ENCODE measurements at places on chromosomes 7 and 10. TPM values are rescaled to one million over a fixed set of nuclear protein-coding genes. Genes with fewer than 3 reads are reported as not detected.

SEMA3E gene
- 5.5 TPM for total RNA-seq

UMAD1 gene
- 11.5 TPM for total RNA-seq

GNAI1 gene
- total RNA-seq, result 77.9 TPM

RTKN2 gene
- 17.1 TPM for total RNA-seq

NPS gene
- not detected for total RNA-seq

DNA sequence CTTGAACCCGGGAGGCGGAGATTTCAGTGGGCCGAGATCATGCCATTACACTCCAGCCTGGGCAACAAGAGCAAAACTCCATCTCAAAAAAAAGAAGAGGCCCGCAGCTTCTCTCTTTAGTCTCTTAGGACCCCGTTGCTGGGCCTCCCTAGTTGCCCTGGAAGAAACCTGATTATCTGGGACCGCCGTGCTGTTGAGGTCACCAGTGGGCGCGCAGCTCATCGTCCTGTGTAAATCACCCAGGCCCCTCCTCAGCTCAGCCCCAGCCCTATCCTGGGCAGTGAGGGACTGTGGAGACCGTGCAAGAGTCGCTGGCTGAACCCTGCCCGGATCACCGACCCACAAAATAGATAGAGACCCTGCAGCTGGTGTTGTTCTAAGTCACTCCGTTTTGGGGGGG is 85.0 kb downstream of the UNCX start:
- DNase-seq, result no peak

- DNase-seq, result no peak
Measured at GRCh38 chr10:3072641-3073360, 5.5 kb downstream of the PFKP start.

DNA sequence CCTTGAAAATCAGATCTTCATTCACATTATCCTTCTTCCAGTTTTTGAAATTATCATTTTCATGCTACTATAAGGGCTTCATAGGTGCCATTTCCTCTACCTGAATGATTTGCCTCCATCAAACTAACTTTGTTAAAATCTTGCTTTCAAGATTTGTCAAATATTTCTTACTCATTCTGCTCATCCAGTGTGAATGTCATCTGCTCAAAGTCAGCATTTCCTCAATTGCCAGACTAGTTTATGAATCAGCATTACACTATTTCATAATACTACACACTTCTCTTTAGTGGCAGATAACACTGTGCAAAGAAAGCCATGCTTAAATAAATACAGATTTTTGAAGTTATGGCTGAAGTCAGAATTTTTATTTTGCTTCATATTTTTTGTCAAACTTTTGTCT is 21.3 kb upstream of the LIPF start:
- no peak for DNase-seq

GRCh38 chr7:107023522-107024151 is 20.9 kb upstream of the PRKAR2B start:
- no peak for DNase-seq

DNA sequence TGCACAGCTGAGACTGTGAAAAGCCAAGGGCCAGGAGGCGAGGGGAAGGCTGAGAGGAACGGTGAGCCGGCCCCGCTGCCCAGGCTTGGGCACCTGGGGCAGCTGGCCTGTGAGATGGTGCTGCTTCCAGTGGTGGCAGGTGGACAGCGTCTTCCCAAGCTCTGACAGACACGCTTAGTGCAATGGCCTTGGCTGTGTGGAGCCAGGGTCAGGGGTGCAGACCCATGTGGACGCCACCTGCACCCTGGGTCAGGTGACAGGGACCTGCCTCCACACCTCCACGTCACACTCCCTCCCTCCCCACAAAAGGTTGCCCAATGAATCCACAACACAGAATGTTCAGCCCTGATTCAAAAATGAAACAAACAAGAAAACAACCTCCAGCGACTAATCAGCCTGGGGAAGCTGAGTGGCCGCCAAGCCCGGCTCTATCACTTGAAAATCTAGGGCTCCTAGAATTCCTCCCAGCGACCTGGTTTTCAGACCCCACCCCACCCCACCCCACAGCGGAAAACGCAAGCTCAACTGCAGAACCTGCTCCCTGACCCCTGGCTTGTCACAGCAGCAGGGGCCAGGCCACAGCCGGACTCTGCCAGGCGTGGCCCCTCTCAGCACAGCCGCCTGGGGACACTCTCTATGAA is 54.3 kb downstream of the PRKAG2 start:
- DNase-seq, result no peak

GRCh38 chr7:26265499-26266075 is 26.1 kb upstream of the SNX10 start:
- DNase-seq, result no peak

GRCh38 chr7:83693256-83693655 is 44.3 kb upstream of the SEMA3E start:
- no peak for DNase-seq

DNA sequence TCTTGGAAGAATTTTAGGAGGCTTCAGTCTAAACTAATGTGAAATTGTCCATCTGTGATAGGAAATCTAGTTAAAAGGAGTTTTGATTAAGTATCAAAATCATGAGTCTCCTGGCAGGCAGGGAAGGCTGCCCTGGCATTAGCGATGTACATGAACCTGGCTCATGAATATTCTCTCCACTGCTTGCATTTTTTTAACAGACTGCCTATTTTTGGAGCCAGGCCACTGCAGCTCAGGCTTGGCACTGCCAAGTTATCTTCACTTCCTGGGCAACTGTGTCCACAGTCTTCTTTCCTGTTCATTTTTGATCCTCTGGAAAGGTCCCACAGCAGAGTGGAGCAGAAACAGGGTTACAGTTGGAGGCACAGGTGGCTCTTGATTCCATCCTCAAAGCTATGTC is 7.0 kb downstream of the GPR26 start:
- peak; percentile 4 for DNase-seq

DNA sequence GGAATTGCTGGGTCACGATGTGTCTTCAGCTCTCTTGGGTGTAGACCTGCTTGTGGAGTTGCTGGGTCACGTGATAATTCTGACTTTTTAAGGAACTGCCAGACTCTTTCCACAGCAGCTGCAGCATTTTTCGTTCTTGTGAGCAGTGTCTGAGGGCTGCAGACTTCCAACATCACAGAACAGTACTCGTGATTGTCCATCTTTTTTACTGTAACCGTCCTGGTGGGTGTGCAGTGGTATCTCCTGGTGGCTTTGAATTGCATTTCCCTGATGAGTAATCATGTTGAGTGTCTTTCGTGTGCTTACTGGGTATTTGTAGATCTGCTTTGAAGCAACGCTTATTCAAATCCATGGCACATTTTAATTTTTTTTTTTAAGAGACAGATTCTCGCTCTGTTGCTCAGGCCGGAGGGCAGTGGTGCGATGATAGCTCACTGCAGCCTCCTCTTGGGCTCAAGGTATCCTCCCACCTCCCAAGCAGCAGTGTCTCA is 22.7 kb downstream of the INPP5A start:
- no peak for DNase-seq

DNA sequence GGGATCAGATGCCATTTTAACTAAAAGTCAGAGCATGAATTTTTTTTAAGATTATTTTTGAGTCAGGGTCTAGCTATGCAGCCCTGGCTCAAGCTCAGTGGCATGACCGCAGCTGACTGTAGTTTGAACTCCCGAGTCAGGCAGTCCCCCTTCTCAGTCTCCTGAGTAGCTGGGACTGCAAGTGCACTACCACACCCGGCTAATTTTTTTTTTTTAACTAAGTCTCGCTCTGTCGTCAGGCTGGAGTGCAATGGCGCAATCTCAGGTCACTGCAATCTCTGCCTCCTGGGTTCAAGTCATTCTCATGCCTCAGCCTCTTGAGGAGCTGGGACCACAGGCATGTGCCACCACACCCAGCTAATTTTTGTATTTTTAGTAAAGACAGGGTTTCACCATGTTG is 7.8 kb downstream of the TAS2R41 start:
- DNase-seq, result no peak

DNA sequence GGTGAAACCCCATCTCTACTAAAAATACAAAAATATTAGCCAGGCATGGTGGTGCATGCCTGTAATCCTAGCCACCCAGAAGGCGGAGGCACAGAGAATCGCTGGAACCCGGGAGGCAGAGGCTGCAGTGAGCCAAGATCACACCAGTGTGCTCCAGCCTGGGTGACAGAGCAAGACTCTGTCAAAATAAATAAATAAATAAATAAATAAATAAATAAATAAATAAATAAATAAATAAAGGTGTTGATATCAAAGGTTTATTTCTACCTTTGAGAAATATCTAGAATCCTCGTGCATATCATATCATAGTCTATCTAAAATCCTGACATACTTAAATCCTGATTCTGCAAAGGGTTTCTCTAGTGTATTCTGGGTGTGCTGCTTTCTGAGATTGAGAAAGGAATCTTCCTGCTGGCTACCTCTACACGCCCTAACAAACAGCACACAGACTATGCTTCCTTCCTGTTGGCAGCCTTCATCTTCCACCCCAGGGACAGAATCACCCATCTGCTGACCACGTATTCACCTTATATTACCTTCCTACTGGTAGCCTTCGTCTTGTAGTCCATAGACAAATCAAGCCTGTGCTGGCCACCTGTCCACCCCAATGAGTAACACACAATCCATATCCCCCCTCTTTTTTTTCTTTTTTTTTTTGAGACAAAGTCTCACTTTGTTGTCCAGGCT is 8.7 kb downstream of the ABLIM1 start:
- peak; percentile 83 for DNase-seq

- peak; percentile 30 for DNase-seq
Measured at GRCh38 chr10:91410638-91411371, 661 bp downstream of the HECTD2 start.

DNA sequence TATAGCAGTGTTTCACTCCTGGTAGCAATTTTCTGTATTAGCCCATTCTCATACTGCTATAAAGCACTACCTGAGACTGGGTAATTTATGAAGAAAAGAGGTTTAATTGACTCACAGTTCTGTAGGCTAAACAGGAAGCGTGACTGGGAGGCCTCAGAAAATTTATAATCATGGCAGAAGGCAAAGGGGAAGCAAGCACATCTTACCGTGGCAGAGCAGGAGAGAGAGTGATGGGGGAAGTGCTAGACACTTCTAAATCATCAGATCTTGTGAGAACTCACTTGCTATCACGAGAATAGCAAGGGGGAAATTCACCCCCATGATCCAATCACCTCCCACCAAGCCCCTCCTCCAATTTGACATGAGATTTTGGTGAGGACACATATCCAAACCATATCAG is 131.6 kb upstream of the EFCAB10 start:
- DNase-seq, result no peak

GRCh38 chr7:5636446-5636835 is 145.0 kb downstream of the RNF216 start:
- no peak for DNase-seq

- no peak for DNase-seq
Measured at GRCh38 chr7:18290223-18290622, 205.3 kb upstream of the HDAC9 start.

Data from cerebellum (tissue), 4 donors.